ENCODE measurements at places on chromosomes 1 and 21.

- DNase-seq: no peak
Measured at GRCh38 chr1:180166436-180166800, 11.7 kb downstream of the QSOX1 start.

DNA sequence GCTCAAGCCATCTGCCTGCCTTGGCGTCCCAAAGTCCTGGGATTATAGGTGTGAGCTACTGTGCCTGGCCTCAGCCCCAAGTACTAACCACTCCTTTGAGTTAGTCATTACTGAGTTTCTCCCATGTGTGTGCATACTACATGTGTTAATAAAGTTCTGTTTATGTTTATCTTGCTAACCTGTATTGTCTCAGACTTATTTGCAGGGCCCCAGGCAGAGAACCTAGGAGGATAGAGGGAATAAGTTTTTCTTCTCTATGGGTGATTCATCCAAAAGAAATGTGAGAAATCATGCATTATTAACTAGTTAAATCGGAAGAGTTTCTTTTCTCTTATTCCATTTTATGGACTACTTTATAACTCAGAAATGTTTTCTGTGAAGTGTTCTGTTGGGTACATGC lies 203.9 kb upstream of the CACYBP start:
- no peak for DNase-seq

- no peak for DNase-seq
Measured at GRCh38 chr21:45334591-45335081, 46.9 kb upstream of the POFUT2 start.

DNA sequence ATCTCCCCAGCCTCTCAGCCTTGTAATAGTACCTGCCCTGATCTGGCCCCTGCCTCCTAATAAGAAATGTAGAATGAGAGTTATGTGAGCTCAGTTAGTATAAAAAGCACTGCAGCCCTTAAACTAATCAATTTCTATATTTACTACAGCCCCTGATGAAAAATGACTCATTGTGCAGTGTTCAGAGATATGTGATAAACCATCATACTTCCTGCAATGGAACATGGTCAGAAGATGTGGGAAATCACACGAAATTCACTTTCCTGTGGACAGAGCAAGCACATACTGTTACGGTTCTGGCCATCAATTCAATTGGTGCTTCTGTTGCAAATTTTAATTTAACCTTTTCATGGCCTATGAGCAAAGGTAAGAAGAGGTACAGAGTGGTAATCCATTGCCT lies 176.8 kb upstream of the PDE4B start:
- no peak for DNase-seq

DNA sequence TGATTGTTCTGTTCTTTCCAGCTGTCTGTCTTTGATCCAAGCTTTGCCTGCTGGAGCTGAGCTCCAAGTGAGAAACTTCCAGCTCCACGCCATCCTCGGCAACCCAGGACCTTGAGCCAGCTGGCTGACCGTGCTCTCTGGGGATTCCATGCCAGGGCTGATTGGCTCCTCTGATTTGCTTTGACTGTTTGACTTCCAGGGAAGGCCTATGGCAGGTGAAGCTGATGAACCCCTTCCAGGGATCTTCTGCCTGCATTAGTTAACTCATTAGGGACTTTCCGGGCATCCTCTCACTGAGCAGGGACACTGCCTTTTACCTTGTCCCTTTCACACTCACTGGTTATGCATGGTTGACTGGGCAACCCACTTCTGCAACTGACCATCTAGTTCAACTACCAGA lies 406.1 kb downstream of the RPS6KC1 start:
- DNase-seq: no peak

GRCh38 chr1:205493241-205494085 lies 11.0 kb upstream of the CDK18 start:
- no peak for DNase-seq

DNA sequence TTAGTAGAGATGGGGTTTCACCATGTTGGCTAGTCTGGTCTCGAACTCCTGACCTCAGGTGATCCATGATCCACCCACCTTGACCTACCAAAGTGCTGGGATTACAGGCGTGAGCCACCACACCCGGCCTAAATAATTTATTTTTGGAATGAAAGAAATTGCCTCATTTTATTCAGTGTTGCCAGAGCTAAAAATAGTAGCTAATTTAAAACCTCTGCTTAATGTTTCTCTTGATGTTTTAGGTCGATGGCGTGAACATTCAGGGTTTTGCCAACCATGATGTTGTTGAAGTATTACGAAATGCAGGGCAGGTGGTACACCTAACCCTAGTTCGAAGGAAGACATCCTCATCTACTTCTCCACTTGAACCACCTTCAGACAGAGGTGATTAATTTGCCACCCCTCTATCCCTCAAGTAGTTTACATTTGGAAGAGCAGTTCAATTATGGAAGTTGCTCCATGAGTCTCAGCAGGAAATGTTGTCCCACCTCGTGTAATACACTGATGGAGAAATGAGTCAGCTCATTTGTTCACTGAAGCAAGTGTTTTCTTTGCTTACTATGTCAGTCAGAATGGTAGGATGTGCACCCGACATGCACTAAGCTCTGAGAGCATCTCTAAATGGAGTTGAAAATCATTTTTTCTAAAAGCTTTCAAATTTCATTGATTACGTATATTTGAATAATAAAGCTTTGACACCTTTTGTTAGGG lies 54.9 kb downstream of the PATJ start:
- no peak for DNase-seq

DNA sequence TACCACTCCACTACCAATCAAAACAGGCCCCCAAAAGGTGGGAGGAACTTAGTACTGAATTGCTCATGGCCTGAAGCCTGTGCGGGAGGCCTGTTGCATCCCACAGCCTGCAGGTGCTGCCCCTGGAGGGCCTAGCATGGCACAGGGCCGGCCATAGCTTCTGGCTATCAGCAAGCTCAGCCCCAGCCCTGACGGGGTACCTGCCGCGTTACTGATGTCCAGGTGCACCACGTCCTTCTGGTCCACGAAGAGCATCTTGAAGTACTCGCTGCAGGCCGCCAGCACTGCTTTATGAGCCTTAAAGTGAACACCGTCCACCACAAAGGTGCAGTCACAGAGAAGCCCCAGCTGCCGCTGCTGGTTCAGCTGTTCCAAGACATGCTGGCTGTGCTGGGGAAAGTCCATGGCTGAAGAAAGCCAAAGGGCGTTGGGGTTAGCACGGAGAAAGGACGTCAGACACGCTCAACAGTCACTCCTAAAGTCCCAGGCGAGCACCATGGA lies 27.8 kb downstream of the ZBTB17 start:
- DNase-seq: no peak

- no peak for DNase-seq
Measured at GRCh38 chr21:44549525-44550211, 1.6 kb downstream of the KRTAP10-2 start.

DNA sequence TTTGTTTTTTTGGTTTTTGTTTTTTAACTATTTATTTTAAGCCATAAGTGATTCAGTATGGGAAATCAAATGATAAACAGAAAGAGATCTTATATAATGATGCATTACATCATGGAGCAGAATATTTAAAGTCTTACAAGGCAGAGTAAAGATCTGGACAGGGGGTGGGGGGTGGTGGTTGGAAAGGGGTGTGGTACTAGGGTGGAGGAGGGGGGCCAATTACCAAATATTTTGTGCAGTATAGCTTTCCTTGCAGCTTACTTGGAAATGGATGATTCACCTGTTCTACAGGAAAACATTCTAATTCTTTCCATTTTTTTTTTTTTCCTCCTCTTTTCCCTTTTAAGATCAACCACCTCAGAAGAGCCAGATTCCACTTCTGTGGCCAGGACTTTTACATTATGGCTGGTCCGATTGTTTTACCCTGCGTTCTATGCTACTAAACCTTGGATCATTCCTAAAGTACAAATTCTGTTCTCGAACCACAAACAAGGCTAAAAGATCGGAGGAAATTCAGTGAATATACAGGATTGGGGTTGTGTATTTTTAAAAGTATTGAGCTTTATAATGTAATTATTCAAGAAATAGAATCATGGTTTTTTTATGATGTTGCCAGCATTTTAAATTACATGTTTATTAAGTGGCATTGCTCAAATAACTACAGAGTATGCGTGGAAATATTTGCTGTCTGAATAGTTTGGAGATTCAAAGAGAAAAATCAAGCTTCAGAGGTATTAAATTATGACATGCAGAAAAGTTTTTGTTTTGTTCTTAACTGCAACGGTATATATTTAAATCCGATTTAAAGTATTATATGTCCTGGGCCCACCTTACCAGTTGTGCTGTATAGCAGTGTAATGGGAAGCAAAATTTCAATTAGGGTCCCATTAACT lies 859.5 kb downstream of the USP25 start:
- no peak for DNase-seq

GRCh38 chr1:185073725-185074124 lies 28.4 kb downstream of the RNF2 start:
- no peak for DNase-seq

GRCh38 chr1:3795453-3796214 lies 664 bp downstream of the LRRC47 start:
- no peak for DNase-seq

DNA sequence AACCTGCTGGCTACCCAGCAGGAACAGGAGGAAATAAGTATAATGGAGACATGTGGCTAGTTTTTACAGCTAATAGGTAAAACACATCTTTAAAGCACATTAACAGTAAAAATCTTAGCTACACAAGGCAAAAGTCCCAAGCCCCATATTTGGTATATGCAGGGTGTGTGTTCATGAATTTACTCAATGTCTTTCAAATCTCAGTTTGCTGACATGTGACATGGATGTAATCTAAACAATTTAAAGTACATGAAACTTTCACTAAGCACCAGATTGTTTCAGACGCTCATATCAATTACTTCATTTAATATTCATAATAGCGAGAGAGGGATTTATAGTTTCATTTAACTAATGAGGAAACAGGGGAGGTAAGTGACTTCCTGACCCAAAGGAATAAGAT lies 3.9 kb downstream of the TACSTD2 start:
- DNase-seq: no peak

GRCh38 chr1:190138266-190138665 lies 339.4 kb downstream of the BRINP3 start:
- no peak for DNase-seq

- no peak for DNase-seq
Measured at GRCh38 chr1:205458777-205459566, 3.1 kb upstream of the BLACAT1 start.

- DNase-seq: no peak
Measured at GRCh38 chr1:93695411-93696005, 13.9 kb upstream of the BCAR3 start.

- DNase-seq: no peak
Measured at GRCh38 chr1:163275222-163275621, 46.5 kb upstream of the NUF2 start.

DNA sequence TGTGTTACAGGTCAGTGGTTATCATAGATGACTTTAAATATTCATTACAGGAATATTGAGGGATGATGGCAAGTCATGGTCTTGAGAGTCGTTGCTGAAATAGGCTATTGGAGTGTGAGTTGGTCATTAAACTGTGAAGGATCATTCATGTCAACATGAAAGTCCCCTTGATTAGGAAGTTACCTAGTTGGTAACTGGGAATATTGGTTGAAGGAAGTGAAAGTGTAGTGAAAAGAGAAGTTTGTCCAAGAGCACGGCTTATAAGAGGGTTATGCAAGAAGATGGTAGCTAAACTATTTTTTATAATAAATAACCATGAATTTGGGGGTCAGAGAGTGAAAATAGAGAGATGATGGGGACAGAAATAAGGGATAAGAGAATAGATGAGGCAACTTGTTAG lies 16.9 kb downstream of the CRB1 start:
- no peak for DNase-seq

DNA sequence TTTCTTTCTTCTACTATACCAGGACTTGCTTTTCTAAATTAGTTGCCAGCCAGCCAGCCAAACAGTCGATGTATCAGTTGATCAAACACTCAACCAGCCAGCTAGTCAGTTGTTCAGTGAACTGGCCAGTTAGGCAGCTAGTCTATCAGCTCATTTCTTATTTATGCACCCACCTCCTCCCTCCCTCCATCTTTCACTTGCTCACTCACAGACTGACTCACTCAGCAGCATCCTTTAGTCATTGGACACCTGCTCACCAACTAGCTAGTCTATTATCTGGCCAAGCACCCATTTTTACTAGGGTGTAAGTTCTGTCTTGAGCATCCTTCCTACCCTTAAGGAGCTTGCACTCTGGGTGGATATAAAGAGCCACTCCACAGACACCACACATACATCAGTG lies 5.9 kb upstream of the SPRR4 start:
- no peak for DNase-seq

DNA sequence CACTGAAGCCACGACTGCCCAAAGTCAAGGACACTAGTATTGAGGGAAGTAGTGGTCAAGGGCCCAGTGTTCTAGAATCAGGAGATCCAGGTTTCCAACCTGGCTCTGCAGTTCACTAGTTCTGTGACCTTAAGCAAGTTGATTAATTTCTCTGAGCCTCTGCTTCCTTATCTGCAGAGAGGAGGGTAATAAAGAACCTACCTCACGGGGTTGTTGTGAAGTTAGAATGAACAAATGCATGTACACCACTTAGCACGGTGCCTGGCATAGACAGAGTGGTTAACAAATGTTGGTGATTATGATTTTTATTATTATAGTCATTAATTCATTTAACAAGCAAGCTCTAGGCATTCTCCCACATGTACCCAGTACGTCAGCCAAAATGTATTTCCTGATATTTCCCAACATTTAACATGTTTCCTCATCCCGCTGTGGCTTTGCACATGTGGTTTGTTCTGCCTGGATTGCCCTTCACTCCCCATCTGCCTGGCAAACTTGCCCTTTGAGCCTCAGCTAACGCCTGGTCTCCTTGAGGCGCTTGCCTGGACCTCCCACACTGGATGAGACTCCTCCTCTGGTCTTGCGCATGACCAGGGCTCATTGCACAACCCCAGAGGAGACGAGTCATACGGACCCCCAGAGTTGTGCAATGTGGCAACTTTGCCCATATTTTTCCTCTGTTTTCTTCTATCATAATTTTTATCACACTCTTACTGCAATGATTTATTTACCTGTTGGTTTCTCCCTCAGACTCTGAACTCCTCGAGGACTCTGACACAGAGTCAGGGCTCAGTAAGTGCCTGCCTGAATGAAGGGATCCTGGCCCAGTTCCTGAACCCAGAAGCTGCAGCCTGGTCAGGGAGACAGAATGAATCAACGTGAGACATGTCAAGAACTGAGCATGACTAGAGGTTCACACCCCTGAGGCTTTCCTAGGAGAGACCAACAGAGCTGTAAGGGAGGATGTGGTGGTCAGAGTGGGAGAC lies 20.7 kb upstream of the MFSD2A start:
- no peak for DNase-seq

- peak; percentile 54 for DNase-seq
Measured at GRCh38 chr1:41498804-41499203, 14.3 kb upstream of the EDN2 start.
